ENCODE measurements at places on chromosomes 4 and X.

GRCh38 chr4:19492606-19493005 is 759.1 kb upstream of the SLIT2 start:
- DNase-seq = no peak

GRCh38 chrX:101564651-101565050 is 14.3 kb downstream of the ARMCX1 start:
- no peak for DNase-seq

DNA sequence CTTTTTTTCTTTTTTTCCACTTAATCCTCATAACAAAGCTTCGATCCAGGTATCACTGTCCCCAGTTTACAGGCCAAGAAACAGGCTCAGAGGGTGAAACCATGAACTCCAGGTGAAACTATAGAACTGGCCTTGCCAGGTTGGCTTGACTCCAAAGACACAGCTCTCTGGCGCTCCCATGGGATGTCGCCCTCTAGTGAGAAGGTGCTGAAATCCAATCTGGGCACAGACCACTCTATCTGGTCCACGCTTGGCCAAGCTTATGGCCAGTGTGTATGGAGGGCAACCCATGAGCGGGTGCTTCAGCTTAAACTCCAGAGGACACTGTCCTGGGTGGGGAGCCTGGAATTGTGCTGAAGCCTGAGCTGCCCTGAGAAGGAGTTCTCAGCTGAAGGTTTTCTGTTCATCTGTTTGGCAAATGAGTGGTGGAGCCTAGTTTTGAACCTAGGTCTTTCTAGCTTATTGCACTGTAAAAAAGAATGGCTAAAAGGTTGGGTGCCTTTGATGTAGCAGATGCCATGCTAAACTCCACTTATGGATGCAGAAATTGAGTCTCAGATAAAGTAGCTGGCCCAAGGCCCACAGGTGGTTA is 70.5 kb downstream of the SEL1L3 start:
- no peak for DNase-seq

- peak; percentile 33 for DNase-seq
Measured at GRCh38 chr4:173257732-173258717, 76.1 kb downstream of the HMGB2 start.

DNA sequence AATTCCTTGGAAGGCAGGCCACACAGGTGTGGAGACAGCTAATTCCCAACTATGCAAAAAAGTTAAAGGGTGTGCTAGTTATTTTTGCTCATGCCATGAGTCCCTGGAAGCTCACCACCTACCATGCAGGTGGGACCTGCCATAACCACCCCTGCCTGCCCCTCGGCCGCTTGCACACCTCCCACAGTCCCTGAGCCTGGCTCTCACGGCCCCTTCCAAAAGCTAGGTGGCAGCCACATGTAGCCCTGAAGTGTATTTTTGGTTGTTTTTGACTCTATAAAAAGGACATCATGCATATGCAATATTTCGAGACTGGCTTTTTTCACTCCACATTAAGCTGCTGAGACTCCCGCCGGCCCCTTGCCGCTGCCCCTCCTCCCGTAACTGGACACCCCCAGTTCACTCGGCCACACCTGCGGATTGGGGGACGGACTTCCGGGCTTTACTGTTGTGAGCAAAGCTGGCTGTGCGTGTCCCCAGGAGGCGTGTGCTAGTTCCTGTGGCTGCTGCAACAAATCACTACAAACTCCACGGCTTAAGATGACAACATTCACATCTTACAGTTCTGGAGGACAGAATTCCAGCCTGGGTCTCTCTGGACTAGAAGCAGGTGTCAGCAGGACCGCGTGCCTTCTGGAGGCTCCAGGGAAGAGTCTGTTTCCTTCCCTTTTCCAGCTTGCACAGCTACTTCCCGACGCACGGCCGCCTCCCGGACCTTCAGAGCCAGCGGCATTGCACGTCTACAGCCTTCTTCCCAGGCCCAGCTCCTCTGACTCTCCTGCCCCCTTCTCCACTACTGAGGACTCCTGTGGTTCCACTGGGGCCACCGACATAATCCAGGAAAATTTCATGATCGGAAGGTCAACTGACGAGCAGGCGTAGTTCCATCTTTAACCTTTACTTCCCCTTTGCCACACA is 24.8 kb downstream of the ZFYVE28 start:
- DNase-seq = no peak
